ENCODE measurements at places on chromosomes 3 and 15.
A peak's percentile ranks its signal among the peaks of the same experiment; 100 is the strongest.

DNA sequence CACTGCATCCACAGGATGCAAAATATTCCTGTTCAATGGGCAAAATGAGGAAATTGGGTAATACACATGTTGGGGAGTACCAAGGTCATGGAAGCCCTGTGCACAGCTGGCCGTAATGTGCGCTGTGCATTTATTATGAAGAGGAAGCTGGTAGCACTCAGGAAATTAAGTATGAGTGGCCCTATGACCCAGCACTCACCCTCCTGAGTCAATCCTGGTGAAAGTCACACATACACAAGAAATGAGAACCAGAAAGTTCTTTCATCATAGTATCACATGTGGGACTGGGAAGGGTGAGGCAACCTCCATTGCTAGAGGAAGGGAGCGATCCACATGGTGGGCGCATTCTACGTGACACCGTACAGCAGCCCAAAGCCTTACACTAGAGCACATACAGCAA is 11.4 kb upstream of the PRR20G start:
- DNase-seq: no peak

- no peak for DNase-seq
Measured at GRCh38 chr3:149608987-149609386, 48.8 kb downstream of the WWTR1 start.

DNA sequence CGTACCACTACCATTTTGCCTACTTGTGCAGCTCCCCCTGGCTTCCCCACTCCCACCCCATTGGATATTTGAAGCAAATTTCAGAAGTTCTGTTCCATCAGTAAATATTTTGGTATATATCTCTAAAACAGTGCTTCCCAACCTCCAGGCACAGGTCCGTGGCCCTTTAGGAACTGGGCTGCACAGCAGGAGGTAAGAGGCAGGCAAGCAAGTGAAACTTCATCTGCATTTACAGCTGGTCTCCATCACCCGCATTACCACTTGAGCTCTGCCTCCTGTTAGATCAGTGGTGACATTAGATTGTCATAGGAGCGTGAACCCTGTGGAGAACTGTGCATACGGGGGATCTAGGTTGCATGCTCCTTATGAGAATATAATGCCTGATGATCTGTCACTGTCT is 97.2 kb upstream of the LRRFIP2 start:
- DNase-seq: no peak

- no peak for DNase-seq
Measured at GRCh38 chr3:124200407-124200806, 208.5 kb upstream of the ROPN1 start.

GRCh38 chr3:119418641-119419040 is 44.8 kb downstream of the TMEM39A start:
- DNase-seq: no peak

- no peak for DNase-seq
Measured at GRCh38 chr3:163953526-163953925, 1124.8 kb downstream of the SI start.

DNA sequence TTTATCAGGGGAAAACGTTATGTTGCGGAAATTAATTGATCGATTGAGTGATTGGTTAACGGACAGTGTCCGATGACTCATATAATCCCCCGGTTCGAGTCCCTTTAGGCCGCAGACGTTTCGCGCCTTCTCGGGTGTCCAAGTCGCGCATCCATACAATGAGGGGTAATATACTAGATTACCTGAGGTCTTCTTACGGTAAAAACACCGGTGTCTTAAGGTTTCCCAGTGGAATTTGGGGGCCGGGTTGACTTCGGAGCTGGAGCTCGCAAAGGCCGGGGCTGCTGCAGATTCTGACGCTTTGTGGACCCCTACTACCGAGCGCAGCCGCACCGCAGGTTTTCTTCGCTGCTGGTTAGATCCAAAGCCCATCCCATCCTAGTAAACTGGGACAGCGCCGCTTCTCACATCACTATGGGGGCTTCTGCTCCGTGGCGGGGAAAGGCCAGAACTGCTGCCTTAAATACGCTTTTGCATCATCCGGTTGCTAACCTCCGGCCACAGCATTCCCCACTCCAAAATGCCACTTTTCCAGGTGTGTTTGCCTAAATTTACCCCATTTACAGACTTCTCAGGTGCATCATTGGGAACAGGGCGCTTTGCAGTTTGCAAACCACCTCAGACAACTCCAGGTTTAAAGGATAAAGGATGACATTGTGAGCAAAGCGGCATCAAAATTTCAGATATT is 858 bp upstream of the SACM1L start:
- peak; percentile 19 for DNase-seq

DNA sequence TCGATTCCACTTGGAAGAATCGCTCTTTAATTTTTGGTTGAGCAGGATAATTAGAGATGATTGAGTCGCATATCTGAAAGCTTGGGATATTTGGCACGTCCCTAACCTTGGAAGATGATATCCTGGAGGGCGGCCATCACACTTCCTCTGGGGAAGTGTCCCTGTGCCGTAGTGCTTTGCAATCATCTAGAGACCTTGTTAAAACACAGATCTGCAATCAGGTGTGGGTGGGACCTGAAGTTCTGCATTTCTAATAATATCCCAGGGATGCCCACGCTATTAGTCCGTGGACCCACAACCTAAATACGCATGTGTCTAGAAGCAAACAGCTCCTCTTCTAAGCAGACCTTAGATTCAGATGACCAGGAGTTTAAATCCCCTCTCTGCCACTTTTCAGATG is 20.5 kb downstream of the MYO1E start:
- DNase-seq: no peak

DNA sequence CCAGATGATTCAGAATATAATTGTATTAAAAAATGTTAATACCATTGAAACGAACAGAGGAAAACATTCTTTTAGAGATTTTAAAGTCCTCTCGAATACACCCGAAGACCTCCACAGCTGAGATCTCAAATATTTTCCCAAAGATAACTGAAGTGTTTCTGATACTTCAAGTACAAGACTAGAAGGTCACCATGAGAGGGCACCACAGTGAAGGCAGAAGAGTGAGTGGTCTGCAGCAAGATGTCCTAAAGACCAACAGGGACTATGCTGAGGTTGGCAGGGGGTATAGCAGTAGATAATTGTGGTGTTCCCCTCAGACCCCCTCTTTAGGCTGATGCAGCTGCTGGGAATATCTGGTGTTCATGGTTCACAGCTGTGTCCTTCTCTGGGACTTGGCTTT is 156.5 kb downstream of the PDCD6IP start:
- no peak for DNase-seq

GRCh38 chr3:186152361-186152798 is 43.5 kb upstream of the ETV5 start:
- no peak for DNase-seq

- DNase-seq: no peak
Measured at GRCh38 chr15:79953951-79954444, 17.0 kb downstream of the BCL2A1 start.

- no peak for DNase-seq
Measured at GRCh38 chr3:130654921-130655320, 91.7 kb downstream of the PIK3R4 start.

DNA sequence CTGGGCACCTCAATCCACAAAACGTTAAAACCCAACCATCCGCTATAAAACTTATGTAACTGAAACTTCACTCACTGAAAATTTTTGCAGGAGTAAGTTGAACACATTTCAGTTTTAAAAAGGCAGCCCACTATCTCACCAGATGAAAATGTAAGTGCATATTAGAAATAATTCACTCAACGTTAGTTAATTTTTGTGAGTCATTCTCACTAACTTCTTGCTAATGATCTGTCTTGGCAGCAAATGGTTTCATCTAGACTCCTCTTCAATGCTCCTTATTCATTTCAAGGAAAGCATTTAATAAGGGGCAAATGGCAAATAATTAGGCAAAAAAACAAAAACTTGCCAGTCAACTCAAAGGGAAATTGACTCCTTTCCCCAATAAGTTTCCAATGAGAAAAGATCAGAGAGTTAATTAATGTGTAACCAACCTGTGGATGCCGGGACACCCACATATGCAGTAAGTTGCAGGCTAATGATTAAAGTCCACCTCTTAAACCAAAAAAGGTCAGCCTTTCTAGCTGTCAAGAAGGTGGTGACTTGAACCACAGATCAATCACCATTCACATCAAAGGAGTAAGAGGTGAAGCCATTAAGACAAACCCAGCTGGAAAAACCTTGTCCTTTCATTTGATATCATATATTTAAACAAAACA is 22.9 kb upstream of the PRICKLE2 start:
- DNase-seq: no peak

DNA sequence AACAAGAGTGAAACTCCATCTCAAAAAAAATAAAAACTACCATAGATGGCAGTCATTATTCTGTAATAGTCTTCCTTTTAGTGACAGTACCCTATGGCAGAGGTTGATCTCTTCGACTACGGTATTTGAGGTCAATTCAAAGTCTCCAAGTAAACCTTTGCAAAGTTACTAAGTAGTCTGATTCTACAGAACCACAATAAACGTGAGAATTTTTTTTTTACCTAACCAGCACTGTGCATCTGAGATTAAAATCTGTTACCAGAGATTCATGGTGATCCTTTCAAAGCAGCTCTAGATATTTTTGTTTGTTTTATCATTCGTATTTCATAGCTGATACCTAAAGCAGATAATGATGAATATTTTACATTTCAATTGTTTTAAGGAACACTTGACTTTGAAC is 86.6 kb upstream of the CHD2 start:
- DNase-seq: no peak

- DNase-seq: no peak
Measured at GRCh38 chr3:13085081-13085845, 12.0 kb upstream of the IQSEC1 start.

GRCh38 chr15:88232771-88233201 is 23.8 kb downstream of the NTRK3 start:
- DNase-seq: no peak

GRCh38 chr3:30970183-30970582 is 75.7 kb upstream of the GADL1 start:
- DNase-seq: no peak

DNA sequence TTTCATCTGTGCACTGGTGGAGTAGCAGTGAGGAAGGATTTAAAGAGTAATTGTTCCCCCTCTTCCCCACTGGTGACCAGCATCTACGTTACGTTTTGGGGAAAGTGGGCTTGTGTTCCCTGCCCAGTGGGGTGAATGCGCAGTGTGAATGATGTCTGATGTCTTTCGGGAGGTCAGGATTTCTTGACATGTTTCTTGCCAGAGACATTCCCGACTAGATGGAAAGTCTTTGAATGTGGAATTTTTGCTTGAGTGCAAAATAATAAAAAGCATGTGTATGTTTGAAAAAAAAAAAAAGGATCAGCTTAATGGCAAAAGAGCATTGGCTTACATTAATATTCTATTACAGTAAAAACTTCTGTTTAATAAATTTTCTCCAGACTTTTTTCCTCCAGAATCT is 632.2 kb downstream of the FOXP1 start:
- DNase-seq: no peak

DNA sequence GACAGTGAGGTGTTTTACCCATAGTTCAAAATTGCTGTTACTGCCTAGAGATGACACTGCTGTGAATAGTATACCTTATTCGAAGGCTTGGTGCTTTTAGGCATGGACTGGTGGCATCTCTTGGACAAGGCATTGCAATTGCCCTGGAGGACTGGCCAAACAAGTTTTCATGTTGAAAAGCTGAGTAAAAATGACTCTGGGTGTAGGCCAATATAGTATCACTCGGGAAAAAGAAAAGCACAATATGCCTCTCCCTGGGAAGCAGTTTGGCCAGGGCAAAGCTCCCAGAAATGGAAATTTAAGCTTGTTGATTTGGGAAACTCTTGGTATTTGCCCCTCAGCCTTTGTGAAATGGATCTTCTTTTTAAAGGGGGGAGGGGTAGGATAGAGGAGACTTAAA is 54.8 kb downstream of the ZNF609 start:
- no peak for DNase-seq

- no peak for DNase-seq
Measured at GRCh38 chr15:68852461-68852860, 31.8 kb upstream of the ANP32A start.

- no peak for DNase-seq
Measured at GRCh38 chr15:39084674-39085530, 496.0 kb upstream of the THBS1 start.

DNA sequence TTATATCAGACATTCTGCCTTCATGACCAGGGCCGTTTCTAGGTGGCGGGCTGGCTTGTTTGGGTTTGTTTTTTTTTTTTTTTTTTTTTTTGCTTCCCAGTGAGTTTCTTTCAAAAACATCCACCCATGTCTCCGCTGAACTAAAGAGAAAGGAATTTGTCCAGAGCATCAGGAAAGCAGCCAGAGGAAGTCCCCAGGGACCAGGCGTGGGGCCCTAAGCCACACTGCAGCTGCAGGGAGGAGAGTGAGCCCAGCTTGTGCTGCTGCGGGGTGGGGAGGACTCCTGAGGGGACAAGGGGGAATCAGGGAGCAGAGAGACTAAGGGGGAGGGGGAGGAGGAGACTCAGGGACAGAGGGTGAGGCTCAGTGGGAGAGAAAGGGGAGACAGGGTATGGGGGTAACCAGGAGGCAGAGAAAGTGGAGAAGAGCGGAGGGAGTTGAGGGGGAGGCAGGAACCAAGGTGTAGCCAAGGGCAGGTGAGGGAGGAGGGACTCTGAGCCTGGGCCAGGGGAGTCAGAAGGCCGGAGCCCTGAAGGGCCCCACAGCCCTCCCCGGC is 49.5 kb downstream of the CYP11A1 start:
- no peak for DNase-seq

DNA sequence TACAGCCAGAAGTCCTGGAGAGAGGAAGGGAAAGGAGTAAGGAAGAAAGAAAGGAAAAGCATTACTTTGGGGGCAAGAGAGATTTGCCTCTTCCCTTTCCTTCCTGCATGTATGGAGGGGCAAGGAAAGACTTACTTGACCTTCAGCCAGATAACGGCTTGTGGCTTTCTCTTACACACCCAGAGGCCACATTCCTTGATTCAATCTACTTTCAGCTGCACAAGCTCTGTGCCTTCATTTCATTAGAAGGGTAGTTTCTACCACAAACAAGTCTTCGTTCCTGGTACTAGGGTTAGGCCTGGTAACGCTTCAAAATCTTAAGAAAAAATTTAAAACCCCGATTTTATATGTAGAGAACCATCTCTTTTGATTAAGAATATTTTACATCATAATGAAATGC is 835.9 kb downstream of the TUSC7 start:
- no peak for DNase-seq

DNA sequence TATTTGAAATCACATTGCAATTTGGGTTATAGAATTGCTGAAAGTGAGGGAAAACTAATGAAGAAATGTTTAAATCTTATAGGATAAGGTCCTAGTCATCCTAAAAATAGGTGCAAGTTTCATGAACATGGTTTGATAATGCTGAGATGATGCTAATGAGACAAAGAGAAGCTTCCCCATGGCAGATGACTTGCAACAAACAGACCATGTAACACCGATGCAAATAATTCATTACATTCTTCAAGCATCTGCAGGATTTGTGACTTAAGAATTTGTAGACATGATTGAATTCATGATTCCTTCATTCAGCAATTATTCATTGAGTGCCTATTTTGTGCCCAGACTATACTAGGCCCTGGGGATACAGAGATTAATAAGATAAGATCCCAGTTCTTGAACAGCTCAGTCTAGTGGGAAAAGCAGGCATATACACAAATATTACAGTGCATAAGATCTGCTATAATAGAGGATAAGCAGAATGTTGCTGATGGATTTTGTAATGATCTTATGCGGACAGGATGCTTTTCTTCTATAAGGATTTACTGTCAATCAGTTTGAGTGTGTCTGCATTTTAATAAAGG is 367.9 kb upstream of the GBE1 start:
- DNase-seq: no peak

- no peak for DNase-seq
Measured at GRCh38 chr3:109045271-109046040, 72.5 kb downstream of the MORC1 start.

GRCh38 chr3:44649709-44650108 is 1.2 kb downstream of the ZNF35 start:
- DNase-seq: no peak
